Activated CD4-positive, alpha-beta memory T cell treated with anti-CD3 and anti-CD28 coated beads for 36 hours (primary cell): ENCODE measurements at places on chromosomes 16 and 17. TPM values are rescaled to one million over a fixed set of nuclear protein-coding genes. Genes with fewer than 3 reads are reported as not detected.

The EFCAB5 gene
- total RNA-seq: 0.48 TPM

The ITGB4 gene
- total RNA-seq: 0.67 TPM

The SYNRG gene
- 44.4 TPM for total RNA-seq

DNA sequence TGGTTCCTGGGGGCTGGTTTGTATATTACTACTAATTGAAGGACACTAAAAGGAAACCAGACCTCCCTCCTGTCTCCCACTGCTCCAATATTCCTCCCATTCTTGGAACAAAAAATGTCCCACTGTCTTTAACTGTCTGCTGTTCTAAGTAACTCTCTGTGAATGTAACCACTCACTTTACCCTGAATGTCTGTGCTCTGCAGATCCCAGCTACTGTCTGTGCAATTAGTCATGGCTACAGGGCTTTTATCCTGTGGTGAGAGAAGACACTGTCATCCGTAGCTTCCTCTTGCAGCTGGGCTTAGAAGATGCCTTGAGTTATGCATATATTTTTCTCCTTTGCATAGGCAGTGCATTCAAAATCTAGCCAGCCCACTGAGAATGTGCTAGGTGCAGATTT is 853.8 kb downstream of the CDH8 start:
- H3K27me3 ChIP-seq: no peaks in the 10 kb centered on the region
- no peaks in the 10 kb centered on the region for H3K36me3 ChIP-seq
- no peak overlapping the region for H3K27ac ChIP-seq
- H3K4me1 ChIP-seq: no peaks in the 10 kb centered on the region

DNA sequence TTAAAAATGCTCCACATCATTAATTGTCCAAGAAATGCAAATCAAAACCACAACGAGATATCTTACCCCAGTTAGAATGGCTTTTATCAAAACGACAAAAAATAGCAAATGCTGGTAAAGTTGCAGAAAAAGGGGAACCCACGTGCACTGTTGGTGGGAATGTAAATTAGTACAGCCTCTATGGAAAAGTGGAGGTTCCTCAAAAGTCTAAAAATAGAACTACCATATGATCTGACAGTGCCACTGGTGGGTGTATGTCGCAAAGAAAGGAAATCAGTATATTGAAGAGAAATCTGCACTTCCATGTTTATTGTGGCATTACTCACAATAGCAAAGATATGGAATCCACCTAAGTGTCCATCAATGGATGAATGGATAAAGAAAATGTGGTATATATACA is 38.2 kb upstream of the ZFHX3 start:
- DNase-seq: no peak
- H3K27ac ChIP-seq: no peak overlapping the region
- H3K27me3 ChIP-seq: peaks cover 3% of the 10 kb centered on the region
- H3K4me3 ChIP-seq: no peak overlapping the region
- H3K4me1 ChIP-seq: no peaks in the 10 kb centered on the region

GRCh38 chr17:58974354-58974753 is 132.3 kb downstream of the TRIM37 start:
- H3K27me3 ChIP-seq: no peaks in the 10 kb centered on the region
- no peaks in the 10 kb centered on the region for H3K36me3 ChIP-seq
- no peak overlapping the region for H3K4me3 ChIP-seq
- H3K4me1 ChIP-seq: no peaks in the 10 kb centered on the region
- DNase-seq: no peak

DNA sequence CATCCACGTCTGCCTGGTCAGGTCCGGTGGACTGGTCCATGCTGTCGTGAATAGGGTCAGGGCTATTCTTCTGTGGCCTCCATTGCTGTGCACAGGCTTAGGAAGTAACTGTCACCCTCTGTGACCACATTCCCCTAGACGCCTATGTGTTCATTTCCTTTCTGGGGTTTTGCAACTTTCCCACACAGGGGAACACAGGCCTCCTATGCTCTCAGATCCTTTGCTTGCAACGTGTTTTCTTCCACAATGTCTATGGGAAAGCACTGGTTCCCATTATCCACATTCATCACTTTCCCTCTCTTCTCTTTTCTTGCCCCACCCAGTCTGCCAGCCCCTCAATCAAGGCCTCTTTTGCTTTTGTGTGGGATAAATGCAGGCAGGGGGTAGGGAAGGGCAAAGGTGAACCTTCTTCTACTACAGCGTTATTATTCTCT is 43.2 kb upstream of the DNAJA2 start:
- no peaks in the 10 kb centered on the region for H3K36me3 ChIP-seq
- H3K27me3 ChIP-seq: no peaks in the 10 kb centered on the region
- H3K4me3 ChIP-seq: no peak overlapping the region
- DNase-seq: peak; percentile 35
- peaks cover 19% of the 10 kb centered on the region for H3K4me1 ChIP-seq
